ENCODE measurements at places on chromosomes 7 and 10.

DNA sequence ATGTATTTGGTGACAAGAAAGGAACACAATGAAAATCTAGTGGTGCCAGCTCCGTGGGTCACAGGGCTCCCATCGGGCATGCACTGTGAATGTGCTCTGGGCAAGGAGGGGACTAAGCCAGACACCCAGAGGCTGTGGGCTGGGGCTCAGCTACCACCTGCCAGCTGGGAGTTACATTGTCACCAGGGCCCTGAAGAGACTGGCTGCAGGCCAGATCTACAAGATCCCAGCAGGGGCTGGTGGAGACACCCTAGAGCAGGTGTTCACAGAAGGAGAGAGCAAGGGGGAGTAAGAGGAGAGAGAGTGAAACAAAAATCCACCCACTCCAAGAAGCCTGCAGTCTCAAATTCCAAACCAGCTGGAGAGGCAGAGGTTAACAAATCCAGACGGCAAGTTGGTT, 116.6 kb upstream of the ADCY1 start:
- no peak for DNase-seq

DNA sequence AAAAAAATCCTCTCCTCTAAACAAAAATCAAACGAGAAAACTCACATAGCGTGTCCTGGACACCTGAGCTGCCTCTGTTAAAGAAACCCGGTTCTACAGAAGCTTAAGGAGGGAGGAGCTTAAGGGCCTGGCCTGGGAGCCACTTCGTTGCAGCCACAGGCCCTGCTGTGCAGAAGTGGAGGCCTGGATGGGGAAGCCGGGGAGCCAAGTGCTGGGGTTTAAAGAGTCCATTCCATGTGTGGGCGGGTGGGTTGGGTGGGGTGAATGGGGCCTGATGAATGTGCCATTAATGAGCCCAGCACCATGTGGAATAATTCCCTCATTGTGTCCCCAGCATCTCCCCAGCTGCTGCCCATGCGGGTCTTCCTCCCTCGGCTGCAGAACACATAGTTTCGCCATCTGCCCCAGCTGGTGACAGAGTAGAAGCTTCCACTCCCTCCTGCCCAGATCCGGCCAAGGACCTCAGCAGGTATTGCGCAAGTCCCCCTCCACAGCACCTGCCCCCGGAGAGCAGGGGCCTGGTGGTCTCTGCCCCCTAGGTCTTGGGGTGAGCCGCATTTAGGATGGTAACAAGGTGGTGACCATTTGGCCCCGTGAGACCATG, 127.8 kb upstream of the BTBD16 start:
- no peak for DNase-seq

DNA sequence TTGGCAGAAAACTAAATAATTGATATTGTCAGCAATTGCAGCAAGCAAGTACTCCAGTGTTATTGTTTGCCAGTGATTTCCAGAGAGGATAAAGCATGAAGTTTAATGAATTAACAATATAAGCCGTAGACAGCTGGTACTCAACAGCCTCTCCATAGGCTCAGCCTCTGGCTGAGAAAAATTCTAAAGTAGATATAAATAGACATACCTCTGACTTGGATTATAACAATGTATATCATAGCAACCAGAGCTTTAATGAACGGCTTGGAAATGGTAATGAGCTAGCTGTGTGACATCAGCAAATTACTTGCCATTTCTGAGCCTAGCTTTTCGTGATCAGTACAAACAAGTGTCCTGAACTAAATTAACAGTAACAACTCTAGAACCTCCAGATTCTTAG, 1055.4 kb upstream of the AUTS2 start:
- no peak for DNase-seq

GRCh38 chr10:100652406-100653135, 92.8 kb upstream of the PAX2 start:
- no peak for DNase-seq

- no peak for DNase-seq
These were observed 103.9 kb downstream of the LRRC4 start for GRCh38 chr7:127927348-127927696.

DNA sequence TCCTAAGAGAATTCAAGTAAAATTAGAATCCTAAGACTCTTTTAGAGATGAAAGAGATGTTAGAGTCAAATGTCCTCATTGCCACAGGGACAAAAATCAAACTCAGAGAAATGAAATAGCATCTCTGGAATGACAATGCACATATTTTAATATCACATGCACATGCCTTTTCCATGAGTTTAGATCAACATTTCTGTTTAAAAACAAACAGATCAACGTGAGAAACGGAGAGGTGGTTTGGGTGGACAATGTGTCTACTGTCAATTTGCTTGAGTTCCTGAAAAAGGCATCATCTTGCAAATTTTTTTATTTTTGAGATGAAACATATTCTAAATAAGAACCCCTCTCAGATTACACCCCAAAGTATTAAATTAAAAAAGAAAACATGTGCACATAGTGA, 130.0 kb downstream of the CHRM2 start:
- no peak for DNase-seq
